ENCODE measurements at places on chromosomes 6 and 20.

GRCh38 chr6:90435207-90435899, 138.7 kb upstream of the BACH2 start:
- no peak for DNase-seq

DNA sequence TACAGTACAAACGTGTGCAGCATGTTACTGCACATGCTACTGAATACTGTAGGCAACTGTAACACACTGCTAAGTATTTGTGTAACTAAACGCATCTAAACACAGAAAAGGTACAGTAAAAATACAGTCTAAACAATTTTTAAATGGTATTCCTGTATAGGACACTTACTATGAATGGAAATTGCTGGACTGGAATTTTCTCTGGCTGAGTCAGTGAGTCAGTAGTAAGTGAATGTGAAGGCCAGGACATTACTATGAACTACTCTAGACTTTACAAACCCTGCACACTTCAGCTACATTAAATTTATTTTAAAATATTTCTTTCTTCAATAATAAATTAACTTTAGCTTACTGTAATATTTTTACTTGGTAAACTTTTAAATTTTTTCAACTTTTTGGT, 225.0 kb upstream of the TENT5A start:
- no peak for DNase-seq

GRCh38 chr6:106540432-106540831, 88.9 kb downstream of the RTN4IP1 start:
- DNase-seq = no peak

GRCh38 chr20:59600472-59600871, 3.9 kb upstream of the PHACTR3 start:
- DNase-seq = no peak

DNA sequence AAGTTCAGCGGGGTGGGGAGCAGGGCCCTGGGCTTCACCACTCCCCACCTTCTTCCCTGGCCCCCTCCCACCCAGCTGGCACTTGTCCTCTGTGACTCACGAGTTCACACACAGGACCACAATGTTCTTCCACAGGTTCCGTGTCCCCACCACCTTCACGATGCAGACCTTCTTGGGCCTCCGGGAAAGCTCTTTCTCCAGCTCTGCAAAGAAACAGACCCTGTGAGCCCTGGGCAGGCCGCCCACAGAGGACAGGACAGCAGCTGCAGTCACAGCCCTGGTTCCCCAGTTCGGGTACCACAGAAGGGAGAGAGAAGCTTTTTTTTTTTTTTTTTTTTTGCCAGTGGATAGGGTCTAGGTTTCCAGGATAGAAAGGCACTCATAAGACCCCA, 30.9 kb downstream of the PSMG4 start:
- no peak for DNase-seq

DNA sequence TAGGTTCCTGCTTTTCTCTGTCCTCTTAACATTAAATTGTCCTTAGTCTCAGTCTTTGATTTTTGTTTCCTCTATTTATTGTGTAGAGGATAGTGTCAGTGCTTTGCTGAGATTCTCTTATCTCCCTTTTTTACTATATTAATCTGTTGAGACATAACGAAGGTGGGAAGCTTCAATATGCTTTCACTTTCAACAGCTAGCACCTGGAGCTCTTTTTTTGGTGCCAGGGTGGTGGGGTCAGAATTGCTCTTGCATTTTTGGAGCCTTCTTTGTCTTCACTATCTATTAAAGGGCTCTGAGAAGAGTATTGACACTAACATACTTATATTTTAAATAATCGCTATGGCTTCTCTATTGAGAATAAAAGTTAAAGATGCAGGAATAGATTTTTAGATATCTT, 97.1 kb upstream of the EPHA7 start:
- DNase-seq = no peak

DNA sequence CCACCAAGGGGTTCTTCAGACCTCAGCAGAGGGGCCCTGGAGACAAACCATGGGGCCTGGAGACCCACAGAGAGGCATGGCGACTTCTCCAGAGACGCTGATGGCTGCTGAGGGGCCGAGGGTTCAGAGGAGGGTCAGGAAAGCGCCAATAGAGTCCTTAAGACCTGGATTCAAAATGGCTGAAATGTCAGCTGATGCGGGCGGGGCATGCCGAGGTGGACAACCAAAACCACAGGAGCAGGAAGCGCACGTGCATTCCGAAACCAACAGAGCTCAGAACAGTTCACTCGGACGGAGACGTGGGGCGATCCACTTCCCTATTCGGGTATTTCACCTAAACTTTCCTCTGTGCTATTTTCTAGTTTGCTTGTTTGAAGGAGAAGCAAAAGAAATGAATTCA, 99.9 kb upstream of the RIN2 start:
- no peak for DNase-seq

- no peak for DNase-seq
These were observed 82.9 kb upstream of the EXOC2 start for GRCh38 chr6:775863-776262.

DNA sequence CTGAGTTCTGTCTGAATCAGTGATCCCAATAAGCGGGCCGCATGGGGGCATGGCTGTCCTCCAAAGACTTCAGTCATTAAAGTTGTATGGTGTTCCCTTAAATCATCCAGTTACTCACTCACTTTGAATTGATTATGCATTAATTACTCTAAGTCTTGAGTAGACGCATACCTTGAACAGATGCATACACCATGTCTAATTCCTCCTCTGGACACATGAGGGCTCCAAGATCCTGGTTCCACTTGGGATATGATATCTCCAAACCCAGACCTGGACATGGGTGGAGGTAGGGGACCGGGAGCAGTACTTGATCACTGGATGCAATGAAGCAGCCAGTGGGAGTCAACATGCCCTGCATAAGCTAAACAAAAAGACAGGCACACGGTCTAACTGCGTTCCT, 204.5 kb downstream of the FNDC1 start:
- no peak for DNase-seq

GRCh38 chr6:156782691-156783320, 5.6 kb downstream of the ARID1B start:
- DNase-seq = no peak

DNA sequence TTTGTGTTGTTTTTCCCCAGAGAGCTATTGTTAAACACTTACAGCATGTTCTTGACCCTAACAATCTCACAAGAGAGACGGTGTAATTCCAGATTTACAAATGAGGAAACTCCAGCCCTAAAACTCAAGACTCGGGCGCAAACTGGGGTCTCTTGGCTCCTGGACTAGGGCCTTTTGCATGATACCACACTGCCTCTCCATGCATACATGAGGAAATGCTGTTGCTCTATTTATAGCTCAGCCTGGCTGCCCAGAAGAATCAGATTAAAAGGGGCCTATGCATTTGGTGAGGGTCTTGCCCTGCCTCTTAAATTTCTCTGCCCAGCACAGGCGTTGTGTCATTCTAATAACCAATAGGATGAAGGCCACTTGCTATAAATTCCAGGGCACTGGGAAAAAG, 30.5 kb upstream of the SNRPB2 start:
- no peak for DNase-seq

GRCh38 chr6:138498629-138499302, 528 bp downstream of the NHSL1 start:
- no peak for DNase-seq

- no peak for DNase-seq
These were observed 51.9 kb downstream of the CARMIL1 start for GRCh38 chr6:25330796-25331685.

GRCh38 chr20:53045941-53046340, 73.8 kb downstream of the TSHZ2 start:
- no peak for DNase-seq

DNA sequence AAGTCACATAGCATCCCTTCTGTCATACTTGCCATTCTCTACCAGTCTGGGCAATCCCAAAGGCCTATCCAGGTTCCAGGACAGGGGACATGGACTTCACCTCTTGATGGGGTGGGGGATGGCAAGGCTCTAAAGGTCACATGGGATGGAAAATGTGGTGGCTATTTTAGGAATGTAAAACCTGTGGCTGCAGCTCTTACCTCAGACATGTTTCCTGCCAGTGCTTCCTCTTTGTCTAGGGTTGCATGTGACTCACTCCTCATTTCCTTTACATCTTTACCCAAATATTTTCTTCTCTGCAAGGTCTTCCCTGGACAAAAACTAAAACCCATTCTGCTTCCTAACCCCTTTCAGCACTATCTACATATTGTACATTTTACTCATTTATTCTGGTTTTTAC, 135.7 kb downstream of the BTBD3 start:
- DNase-seq = no peak

DNA sequence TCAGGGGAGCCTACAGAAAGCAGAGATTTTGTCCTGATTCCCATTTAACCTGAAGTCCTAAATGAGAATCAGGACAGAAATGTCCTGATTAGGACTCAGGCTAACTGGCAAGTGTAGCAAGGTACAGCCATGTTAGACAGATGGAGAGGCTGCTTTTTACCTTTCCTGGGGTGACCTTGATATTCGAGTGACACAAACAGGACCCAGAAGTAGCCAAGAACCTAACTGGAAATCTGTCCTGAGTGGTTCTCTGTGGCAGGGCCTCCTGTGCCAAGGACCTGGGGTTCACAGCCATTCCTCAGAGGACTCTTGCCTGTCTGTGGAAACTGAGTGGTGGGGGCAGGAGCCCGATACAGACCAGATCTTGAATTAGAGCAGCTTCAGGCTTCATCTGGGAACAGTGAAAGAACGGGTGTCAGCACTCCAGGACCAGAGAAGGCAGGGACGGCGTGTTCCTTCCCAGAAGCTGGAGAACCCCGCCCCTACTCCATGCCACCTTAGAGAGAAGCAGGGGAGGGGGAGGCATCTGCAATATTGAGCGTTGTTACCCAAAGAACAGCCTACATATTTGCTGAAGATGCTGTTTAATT, 4.3 kb upstream of the FUCA2 start:
- DNase-seq = no peak

GRCh38 chr6:56477241-56477640, 165.4 kb downstream of the DST start:
- DNase-seq = no peak

DNA sequence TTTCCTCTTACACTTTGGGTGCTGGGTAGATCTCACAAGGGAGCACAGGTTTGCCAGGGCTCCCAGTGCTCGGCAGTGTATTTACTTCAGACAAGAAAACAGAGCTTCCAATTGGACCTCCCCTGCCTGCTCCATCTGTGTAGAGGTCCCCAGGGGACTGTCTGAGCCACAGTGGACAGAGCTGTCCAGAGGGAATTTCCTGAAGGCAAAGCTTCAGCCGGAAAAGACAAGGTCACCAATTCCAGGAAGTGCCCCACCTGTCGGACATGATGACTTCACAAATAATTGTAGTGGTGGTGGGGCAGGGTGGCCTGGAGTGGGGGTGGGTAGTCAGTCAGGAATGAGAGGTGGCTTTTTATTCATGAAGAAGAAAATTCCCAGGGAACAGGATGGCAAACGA, 18.6 kb downstream of the ADGRF5 start:
- DNase-seq = no peak

DNA sequence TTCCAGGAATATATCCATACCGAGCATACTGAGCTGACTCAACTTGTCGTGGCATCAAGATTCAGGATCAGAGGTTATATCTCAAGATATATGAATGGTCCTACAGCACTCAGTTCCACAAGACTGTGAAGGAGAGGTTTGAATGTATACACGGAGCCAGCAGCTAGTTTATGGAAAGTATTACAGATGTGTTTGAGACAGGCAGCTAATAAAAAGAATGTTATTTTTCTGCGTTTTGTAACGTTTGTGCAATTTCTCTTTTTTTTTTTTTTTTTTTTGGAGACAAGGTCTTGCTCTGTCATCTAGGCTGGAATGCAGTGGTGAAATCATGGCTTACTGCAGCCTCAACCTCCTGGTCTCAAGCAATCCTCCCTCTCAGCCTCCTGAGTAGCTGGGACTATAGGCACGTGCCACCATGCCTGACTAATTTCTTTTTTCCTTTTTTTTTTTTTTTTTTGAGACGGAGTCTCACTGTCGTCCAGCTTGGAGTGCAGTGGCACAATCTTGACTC, 3.4 kb upstream of the FAM110A start:
- no peak for DNase-seq

GRCh38 chr20:35312318-35312717, 20.1 kb upstream of the FAM83C start:
- no peak for DNase-seq

- no peak for DNase-seq
These were observed 168.9 kb upstream of the JARID2 start for GRCh38 chr6:15077006-15077405.

- no peak for DNase-seq
These were observed 9.8 kb upstream of the ZNF831 start for GRCh38 chr20:59153832-59154231.

- no peak for DNase-seq
These were observed 305.4 kb downstream of the FARS2 start for GRCh38 chr6:5566718-5567117.

GRCh38 chr6:101777646-101778045, 384.1 kb downstream of the GRIK2 start:
- DNase-seq = no peak

DNA sequence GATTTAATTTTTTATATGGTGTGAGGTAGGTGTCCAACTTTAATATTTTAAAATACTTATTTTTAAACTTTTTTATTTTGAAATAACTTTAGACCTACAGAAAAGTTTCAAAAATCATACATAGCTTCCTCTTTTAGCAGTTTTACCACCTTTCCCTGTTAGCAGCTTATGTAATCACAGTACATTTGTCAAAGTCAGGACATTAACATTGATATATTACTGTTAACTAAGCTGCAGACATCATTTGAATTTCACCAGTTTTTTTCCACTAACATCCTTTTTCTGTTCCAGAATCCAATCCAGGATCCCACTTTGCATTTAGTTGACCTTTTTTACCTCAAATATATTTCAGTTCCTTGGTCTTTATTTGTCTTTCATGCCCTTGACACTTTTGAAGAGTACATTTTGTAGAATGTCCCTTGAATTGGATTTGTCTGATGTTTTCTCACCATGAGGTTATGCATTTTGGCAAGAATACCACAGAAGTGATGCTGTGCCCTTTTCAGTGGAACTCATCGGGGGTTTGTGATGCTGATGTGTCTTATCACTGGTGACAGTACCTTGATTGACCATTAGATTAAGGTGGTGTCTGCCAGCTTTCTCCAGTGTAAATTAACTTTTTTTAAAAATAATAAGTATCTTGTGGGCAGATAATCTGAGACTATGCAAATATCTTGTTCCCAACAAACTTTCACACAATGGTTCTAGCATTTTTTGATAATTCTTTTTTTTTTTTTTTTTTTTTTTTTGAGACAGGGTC, 33.4 kb downstream of the TTLL9 start:
- DNase-seq = no peak

DNA sequence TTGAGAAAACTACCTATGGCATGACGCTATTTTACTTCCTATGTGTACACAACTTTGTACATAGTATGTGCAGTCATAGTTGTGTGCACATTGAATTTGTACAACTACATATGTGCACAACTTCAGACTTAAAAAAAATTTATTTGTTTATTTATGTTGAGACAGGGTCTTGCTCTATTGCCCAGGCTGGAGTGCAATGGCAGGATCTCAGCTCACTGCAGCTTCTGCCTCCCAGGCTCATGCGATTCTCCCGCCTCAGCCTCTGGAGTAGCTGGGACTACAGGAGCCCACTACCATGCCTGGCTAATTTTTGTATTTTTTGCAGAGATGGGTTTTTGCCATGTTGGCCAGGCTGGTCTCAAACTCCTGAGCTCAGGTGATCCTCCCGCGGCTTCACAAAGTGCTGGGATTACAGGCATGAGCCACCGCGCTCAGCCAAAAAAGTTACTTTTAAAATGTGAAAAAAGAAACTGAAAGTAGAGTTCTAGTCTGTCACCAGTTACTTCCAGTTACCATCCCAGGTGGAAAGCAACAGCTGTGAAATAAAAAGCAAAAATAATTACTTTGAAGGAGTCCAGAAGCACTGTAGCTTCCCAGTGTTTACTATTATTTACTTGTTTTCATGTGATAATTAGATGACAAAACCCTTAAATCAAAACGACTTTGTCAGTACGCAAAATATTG, 1.7 kb upstream of the ZKSCAN8 start:
- no peak for DNase-seq

- no peak for DNase-seq
These were observed 145.2 kb downstream of the CEBPB start for GRCh38 chr20:50335866-50336265.

All from left renal cortex interstitium (tissue), 4 donors.